ENCODE measurements at places on chromosomes 6 and 20.

GRCh38 chr6:131251590-131252199, 116.4 kb downstream of the AKAP7 start:
- DNase-seq, result no peak

DNA sequence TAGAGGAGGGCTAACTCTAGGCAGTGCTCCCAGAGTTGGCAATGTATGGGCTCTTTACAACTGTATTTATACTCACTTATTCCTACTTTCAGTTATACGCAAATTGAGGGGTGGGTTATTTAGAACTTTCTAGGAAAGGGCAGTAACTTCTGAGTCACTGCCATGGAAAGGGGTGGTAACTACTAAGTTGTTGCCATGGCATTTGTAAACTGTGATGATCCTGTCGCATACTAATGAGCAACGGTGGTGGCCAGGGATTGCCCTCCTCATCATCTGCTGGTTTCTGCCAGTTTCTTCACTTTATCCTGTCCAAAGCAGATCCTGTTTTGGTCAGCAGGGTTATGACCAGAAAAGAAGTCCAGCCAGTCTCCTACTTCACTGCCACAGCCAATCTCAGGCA, 95.5 kb upstream of the PTPRT start:
- no peak for DNase-seq

DNA sequence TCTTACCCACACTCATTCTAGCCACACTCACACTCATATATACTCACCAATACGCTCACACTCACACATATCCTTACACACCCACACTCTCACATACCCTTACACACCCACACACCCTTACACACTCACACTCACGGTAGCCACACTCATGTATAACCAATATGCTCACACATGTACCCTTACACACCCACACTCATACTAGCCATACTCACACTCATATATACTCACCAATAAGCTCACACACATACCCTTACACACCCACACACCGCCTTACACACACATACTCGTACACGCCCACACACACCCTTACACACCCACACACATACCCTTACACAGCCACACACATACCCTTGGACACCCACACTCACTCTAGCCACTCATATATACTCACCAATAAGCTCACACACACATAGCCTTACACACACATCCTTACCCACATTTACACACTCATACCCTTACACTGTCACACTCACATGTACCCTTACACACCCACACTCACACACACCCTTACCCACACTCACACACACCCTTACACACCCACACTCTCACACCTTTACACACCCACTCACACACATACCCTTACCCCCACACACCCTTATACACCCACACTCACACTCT, 192.5 kb upstream of the SNX9 start:
- no peak for DNase-seq

DNA sequence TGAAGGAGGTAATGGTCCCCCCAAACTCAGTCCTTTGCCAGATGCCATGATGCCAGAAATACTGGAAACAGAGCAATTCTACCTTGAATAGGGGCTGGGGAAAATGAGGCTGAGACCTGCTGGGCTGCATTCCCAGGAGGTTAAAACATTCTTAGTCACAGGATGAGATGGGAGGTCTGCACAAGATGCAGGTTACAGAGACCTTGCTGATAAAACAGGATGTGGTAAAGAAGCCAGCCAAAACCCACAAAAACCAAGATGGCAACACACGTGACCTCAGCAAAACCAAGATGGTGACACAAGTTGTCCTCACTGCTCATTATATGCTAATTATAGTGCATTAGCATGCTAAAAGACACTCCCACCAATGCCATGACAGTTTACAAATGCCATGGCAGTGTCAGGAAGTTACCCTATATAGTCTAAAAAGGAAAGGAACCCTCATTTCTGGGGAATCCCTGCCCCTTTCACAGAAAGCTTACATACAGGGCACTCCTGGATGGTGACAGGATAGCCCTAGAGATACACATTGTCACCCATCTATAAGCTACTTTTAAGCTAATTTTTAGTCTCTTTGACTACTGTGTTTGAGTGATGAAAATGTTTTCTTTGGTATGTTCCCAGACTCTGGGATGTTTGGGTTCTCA, 979.7 kb downstream of the TBC1D32 start:
- no peak for DNase-seq

DNA sequence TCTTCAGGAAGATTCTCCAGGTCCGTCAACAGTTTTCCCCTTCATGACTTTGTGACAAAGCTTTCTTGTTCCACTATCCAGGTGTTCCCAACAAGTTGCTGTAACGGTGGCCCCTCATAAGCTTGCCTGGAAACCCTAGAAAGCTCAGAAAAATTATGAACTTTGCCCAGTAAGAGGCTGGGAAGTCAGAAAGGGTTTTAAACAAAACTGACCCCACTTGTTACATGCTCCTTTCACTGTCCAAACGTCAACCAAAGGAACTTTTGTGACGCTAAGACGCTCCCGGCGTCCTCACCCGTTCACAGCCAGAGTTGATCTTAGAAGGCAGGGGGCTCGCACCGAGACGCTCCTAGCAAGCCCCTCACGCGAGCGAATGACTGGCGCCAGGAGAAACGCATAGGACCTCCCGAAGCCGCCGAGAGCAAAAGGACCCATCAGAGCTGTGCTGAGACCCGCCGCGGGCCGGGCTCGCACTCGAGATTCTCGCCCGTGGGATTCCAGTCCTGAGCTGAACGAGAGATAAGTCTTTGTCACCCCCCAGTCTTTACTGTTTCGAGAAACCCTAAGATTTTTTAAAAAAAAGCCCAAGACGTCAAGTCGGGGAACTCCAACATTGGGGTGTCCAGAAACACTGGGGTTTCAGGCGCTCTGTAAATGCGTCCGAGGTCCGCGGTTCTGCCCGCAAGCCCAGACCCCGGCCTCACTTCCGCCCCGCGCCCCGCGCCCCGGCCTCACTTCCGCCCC, 544 bp upstream of the ACAT2 start:
- no peak for DNase-seq

All from NCI-H460 (cell line).